ENCODE measurements at places on chromosomes 12 and 14. TPM values are rescaled to one million over a fixed set of nuclear protein-coding genes. Genes with fewer than 3 reads are reported as not detected.

DNA sequence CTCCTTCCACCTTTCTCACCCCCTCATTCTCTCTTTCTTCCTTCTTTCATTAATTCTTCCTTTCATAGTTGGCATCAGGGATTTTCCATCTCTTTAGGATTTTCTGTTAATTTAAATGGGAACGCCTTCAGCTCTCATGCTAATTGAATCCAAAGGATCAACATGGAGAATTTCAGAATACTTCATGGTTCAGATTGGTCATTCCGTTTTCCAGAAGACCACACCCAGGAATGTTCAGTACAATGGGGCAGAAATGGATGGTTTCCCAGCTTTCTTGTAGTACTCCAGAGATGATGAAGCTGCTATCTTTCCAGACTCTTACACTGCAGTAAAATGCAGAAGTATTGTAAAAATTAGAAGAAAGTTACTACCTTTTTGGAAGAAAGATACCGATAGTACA lies 440.0 kb downstream of the DAD1 start:
- DNase-seq: no peak

IL23A gene
- 41.5 TPM for total RNA-seq

GRCh38 chr12:92030618-92031017 lies 115.0 kb downstream of the BTG1 start:
- peak; percentile 71 for DNase-seq

DNA sequence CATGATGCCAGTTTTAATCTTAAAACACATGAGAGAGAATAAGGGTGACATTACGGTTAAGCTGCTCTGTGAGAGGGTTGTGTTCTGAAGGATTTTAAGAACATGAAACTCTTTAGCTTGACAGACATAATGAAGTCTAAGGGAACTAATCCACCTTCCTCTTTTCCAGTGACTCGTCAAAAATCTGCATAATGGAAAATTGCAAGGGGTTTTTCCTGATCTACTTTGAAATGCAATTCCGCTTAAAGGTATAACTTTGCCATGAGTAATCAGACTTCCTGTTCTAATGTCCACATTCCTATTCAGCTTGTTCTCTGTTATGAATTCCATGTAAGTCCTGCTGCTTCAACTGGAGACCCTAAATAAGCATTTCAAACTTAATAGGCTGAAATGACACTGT lies at the start of gene ZNF705A:
ZNF705A (plus strand) TSS at position 171 of the 400 bp plus-strand sequence. CDS start 15,611 bp downstream, outside the sequence.
- no peak for DNase-seq

DNA sequence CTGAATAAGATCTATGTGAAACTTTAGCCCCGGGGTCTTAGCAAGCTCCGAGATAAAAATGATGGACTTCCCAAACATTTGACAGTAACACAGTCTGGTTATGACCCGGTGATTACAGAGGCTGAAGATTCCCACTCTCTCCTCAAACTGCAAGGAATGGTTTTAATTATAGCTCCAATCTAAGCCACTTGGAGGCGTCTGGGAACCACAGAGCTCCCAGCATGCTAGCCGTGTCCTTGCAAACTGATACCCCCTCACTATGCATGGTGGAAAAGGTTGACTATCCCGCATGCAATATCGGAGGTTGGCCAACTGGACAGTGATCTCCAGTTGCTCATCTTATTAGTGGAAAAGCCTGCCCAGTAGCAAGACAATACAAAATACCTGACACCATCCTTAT lies 76.5 kb upstream of the GRIN2B start:
- DNase-seq: no peak

- DNase-seq: no peak
Observed at GRCh38 chr14:34643361-34643760, 13.4 kb upstream of the SNX6 start.

DNA sequence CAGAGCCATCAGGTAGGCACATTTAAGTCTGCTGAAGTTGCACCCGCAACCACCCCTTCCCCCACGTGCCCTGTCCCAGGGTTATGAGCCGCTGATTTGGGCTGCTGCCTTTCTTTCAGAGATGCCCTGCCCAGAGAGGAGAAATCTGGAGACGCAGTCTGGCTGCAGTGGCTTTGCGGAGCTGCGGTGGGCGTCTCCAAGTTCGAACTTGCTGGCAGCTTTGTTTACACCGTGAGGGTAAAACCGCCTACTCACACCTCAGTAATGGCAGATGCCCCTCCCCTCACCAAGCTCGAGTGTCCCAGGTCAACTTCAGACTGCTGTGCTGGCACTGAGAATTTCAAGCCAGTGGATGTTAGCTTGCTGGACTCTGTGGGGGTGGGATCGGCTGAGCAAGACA lies 14.7 kb downstream of the PTCSC3 start:
- no peak for DNase-seq

TOMM20L gene
- not detected for total RNA-seq

GRCh38 chr12:70660620-70661219 lies 23.5 kb upstream of the PTPRB start:
- DNase-seq: peak; percentile 2

VPS37B gene
- total RNA-seq: 18.4 TPM

VWF gene
- 0.11 TPM for total RNA-seq

- DNase-seq: no peak
Observed at GRCh38 chr12:131491916-131492490, 218.9 kb upstream of the SFSWAP start.

DNA sequence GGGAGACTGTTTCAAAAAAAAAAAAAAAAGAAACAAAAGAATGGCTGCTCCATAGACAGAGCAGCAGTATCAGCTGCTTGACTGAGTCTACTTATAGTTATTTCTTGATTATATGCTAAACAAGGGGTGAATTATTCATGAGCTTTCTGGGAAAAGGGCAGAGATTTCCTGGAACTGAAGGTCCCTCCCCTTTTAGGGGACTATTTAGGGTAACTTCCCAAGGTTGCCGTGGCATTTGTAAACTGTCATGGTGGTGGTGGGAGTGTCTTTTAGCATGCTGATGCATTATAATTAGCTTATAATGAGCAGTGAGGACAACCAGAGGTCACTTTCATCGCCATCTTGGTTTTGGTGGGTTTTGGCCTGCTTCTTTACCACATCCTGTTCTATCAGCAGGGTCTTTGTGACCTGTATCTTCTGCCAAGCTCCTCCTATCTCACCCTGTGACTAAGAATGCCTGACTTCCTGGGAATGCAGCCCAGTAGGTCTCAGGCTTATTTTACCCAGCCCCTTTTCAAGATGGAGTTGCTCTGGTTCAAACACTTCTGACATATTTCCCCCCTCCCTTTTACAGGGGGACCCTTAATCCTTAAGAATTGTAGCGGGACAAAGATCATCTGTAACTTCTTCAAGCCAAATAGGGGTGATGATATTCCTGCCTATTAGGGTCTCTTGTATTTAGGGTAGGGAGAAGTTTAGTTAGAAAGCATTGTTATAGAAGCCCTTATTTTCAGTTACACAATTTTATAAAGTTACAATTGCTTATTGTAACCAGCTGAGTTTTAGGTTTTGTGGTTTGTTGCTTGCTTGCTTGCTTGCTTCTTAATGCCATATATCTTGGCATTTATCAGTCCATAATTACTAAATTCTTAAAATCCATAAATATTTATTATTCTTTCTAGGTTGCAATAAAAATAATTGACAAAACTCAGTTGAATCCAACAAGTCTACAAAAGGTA lies 42.5 kb downstream of the MARK3 start:
- peak; percentile 81 for DNase-seq

- no peak for DNase-seq
Observed at GRCh38 chr12:82517808-82518207, 159.5 kb downstream of the METTL25 start.
